ENCODE measurements at places on chromosomes 4 and X. TPM values are rescaled to one million over a fixed set of nuclear protein-coding genes. Genes with fewer than 3 reads are reported as not detected.

NXF2 gene
- not detected for total RNA-seq

ASMT gene
- not detected for total RNA-seq

GATA1 gene
- total RNA-seq = not detected

KCNIP4 gene
- not detected for total RNA-seq

TEX11 gene
- not detected for total RNA-seq

PF4V1 gene
- not detected for total RNA-seq

NSG1 gene
- 2.6 TPM for total RNA-seq

BST1 gene
- 2.5 TPM for total RNA-seq

SFRP2 gene
- 2.1 TPM for total RNA-seq

ZMAT1 gene
- total RNA-seq = 7.5 TPM

NLRP2B gene
- not detected for total RNA-seq

CENPVL1 gene
- not detected for total RNA-seq

DMRTC1 gene
- not detected for total RNA-seq

TACR3 gene
- not detected for total RNA-seq

CPLX1 gene
- total RNA-seq = 9.4 TPM

SULT1E1 gene
- total RNA-seq = not detected

P2RY8 gene
- 1.5 TPM for total RNA-seq

CENPVL3 gene
- total RNA-seq = not detected

NELFA gene
- 14.7 TPM for total RNA-seq

RNF128 gene
- 0.32 TPM for total RNA-seq

TMPRSS11F gene
- not detected for total RNA-seq

FRMD7 gene
- 0.30 TPM for total RNA-seq

YIPF7 gene
- 0.62 TPM for total RNA-seq

RHOXF1 gene
- total RNA-seq = not detected

HSFX3 gene
- 0.59 TPM for total RNA-seq

CXorf66 gene
- total RNA-seq = not detected

Data from cardiac septum (tissue), 1 donor.